Small intestine (tissue), 16 donors: ENCODE measurements at places on chromosomes 5 and 9.

DNA sequence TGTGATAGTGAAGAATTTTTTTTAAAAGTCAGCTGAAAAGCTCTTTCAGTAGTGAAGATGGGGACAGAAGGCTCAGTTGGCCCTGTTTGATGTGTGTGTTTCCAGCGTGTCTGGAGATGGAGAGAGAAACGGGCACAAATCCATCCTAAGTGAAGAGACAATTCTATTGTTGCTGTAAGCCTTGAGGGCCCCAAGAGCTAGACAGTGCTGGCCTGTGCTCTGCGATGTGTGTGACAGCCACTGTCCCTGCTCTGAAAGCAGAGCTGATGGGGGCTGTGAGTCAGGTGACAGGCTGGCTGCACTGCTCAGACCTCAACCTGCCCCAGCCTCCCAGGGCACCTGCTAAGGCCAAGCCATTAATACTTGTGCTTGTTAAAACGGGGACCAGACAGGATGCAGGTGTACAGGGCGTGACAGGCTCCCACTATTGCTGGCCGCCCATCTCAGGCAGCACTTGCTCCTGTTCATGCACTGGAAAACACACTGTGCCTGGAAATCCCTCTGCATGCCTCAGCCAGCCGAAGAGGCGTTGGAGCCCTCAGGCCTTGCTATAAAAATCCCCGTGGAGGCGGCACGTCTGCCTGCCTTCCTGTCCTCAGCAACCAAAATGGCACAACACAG is 44.6 kb upstream of the SEMA4D start:
- no peak for DNase-seq

- no peak for DNase-seq
Measured at GRCh38 chr9:107462691-107463090, 26.9 kb downstream of the KLF4 start.

DNA sequence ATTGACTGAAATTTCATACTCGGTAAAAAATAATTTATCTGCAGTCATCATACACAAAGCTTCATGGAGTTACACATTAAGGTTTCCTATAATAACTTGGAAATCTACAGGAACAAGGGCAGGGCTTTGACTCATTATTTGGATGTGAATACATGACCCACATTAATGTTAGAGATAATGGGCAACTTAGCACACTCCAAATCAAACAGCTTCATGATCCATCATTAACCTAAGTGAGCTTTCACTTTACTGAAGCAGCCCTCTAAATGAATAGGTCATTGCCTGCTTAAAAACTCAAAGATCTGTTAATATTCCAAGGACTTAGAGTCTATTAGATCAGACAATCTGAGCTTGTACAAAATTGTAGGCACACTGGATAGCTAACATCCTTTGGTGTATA is 9.0 kb downstream of the CDH12 start:
- DNase-seq, result no peak

- DNase-seq, result no peak
Measured at GRCh38 chr5:55402199-55402598, 94.4 kb downstream of the MTREX start.

DNA sequence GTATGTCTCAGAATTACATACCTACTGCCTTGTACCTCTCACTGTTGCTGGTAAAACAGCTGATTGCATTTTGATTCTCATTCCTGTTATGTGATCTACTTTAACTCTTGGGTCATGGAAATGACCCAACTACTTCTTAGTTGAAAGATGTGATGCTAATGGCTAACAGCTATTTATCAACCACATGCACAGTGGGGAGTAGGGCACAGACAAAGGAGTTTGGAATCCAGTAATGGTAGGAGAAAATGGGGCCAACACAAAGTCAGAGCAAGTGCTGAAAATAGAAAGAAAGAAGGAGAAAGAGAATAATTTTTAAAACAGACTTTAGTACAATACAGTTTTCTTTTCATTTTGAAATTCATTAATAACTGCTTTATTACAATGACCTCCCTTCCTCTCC is 241.0 kb downstream of the PTPRD start:
- DNase-seq, result no peak

DNA sequence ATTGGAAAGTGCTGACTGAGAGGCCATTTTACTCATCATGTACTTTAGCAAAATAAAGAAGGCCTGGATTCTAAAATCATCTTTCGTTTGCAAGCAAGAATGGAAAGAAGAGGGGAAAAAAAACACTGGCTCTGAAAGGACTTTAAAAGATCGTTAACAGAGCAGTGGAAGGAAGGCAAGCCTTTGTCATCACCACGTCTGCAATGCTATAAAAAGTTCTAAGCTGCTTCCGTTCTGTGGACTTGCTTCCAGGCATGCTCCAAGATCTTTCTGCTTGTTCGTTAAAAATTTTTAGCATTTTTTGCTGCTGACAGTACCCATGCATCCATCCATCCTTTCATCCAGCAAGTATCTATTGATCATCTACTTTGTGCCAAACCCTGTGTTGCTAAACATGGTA is 226.5 kb downstream of the GABBR2 start:
- DNase-seq, result no peak

DNA sequence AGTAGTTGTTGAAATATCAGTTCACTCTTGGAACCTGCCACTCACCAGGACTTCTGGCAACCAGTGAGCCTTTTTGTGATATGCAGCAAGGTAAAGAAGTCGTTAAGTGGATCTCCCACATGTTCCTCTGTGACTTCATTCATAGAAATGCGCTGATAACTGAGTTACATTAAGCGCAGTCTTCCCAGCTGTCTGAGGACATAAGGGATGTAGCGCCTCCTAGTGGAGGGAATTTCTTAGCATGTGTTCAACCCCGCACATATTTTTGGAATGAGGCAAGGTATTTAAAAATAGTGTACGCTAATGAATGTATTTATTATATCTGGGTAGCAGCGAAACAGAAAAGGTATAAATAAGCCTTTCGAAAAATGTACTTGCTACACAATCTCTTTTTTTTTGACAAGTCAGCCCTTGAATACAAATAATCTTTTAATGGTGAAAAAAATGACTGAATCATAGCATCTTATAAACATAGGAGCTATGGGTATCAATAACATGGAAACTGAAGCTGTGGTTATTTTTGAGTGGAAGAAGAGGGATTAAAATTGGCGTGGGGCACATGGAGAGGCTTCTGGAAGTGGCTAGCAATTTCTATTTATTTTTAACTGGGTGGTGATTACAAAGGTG is 38.0 kb downstream of the PALM2AKAP2 start:
- DNase-seq, result peak; percentile 76

- no peak for DNase-seq
Measured at GRCh38 chr5:106854922-106855321, 815.8 kb downstream of the EFNA5 start.

DNA sequence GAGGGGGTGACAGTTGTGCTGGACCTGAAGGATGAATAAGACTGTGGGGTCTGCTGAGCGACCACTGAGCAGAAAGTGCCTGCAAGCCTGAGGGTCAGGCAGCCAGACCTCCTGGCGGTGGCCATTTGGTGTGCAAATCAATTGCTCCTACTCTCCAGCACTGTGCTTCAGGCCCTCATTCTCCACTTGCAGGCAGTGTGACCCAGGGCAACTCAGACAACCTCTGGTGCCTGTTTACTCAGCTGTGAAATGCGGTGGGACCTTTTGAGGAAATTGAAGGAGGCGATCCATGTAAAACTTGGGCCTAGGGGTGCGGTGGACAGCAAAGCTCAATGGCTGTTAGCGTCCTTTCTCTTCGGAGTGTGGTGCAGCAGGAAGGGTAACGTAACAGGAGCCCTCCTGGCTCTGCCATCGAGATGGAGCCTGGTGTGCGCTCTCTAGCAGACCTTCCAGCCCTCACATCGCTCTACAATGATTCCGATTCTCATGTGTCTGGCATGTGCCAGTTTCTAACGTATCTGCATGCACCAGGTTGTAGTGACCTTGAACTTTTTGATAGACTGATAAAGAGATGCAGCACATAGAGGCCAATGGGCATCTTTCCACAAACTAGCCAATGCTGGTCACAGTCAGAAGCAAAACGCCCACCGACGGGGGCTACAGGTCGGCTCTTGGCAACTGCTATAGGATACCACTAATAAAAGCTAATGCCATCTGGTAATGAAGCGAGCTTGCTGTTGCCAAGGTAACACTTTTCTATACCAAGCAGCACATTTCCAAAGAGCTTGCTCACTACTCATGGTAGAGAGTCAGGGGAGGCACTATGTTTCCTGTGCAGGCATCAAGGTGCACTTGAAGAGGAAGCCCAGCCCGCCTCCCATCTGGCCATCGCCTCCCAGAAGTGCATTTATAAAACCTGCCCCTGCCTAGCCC is 159.7 kb upstream of the RAPGEF1 start:
- no peak for DNase-seq

DNA sequence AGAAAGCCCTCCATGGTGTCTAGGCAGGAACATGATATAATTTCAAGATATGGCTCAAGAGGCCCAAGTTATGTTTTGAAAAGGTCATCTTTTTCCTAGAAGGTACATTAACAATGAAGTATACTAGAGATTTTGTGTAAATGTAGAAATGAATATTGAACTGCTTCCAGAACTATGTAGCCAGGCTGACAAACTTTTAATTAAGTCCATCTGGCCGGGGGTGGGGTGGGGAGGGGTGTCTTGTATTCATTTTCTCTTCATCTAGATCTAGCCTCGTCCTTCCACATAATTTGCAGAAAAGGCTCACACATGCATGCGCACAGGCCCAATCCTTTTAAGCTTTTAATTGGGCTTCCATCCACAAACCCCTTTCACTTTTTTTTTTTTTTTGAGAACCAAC is 323.3 kb downstream of the ARL15 start:
- no peak for DNase-seq

GRCh38 chr5:13946111-13946510 is 1.6 kb upstream of the DNAH5 start:
- no peak for DNase-seq

DNA sequence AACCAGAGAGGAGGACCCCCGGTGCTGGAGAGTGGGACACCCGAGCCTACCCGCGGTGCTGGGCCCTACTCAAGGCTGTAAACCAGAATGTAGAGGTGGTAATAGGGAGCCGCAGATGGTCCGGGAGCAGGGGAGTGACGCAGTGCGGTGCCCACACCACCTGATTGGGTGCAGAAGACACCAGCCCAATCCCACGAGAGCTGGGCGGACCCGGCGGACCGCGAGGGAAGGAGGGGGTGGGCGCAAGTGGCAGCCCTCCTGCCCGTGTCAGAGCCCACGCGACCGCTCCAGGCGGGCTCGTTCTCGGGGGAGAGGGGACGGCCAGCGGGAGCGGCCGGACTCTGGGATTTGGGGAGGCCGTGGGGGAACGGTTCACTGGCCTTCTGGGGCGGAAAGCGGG is 71.2 kb downstream of the C9orf50 start:
- no peak for DNase-seq

- no peak for DNase-seq
Measured at GRCh38 chr5:31247381-31247780, 53.9 kb downstream of the CDH6 start.

- no peak for DNase-seq
Measured at GRCh38 chr9:116355153-116355921, 201.7 kb downstream of the PAPPA start.

DNA sequence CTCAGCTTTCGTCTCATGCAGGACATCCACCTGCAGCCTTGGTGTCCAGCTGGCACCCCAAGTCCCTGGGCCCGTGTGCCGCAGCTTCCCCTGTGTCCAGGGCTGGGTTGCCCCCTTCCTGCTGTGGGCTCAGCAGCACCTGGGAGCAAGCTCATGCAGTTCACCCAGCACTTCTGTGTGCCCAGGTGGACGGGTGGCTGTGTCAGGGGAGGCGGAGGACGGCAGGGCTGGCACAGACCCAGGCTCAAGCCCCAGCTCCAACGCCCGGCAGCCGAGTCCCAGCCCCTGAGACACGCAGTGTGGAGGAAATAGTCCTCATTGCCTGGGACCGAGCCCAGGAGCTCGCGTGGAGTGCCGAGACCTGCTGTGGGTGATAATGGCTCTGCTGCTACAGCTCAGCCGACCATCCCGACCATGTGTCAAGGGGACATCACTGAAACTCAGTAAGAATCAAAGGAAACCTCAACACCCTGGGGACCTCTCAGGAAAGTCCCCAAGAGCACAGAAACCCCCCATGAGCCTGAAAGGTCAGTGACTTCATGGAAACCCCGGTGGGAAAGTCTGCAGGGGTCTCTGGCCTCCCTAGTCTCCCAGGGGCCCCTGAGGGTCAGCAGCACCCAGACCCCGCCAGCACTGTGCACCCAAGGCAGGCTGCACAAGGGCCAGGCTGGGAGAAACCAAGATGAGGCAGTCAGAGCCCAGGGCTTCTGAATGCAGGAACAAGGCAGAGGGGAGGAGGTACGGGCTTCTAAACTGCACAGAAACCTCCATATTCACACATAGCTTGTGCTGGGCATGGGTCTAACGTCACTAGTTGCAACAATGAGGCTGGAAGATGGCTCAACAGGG is 38.8 kb downstream of the LPCAT1 start:
- no peak for DNase-seq

DNA sequence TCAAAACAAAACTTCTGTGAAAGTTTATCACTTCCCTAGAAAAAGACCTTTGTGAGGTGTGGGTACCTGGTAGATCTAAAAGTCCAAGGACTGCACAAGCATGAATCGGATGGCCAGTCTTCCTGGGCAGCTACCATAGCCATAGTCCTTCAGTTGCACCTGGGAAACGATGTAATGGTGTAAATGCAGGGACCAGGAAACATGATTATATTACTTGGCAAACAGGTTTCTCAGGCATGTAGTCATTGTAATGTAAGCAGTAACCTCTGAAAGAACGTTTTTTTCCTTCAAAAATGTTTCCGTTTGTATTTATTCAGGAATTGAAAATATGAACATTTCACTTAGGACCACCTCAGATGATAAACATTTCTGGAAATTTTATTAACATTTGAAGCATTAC is 433.4 kb downstream of the DTWD2 start:
- DNase-seq, result no peak

- no peak for DNase-seq
Measured at GRCh38 chr5:79436224-79436623, 77.7 kb downstream of the HOMER1 start.

DNA sequence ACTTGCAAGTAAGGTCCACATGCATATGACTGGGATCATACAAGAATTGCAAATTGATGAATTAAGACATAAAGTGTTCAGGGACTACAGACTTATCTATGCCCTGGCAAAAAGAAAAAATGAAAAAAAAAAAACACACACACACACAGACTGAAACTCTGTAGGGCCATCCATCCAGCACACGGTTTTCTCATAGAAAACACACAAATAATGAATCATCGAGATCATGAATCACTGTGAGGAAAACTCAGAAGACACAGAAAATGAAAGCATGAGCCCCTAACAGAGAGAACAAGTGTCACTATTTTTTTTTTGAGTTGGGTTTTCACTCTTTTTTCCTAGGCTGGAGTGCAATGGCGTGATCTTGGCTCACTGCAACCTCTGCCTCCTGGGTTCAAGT is 185.2 kb downstream of the IRX2 start:
- DNase-seq, result no peak

DNA sequence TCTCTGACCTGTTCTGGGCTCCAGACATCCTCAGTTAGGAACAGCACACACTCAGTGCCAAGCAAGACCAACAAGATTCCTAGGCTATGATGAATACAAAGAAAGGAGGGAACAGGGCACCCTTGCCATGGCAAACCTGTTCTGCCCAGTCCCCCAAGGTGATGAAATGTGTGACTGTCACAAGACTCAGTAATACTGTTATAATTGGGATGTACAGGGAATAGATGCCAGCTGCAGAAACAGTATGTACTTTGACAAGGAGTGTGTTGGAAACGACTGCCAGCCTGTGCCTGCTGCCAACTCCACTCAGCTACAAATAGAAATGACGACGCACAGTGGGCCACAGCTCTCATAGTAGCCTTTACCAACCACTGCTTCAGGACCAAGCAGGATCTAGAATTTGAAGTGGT is 453.0 kb downstream of the EFNA5 start:
- DNase-seq, result no peak

- DNase-seq, result no peak
Measured at GRCh38 chr9:715300-715699, 126.2 kb upstream of the DMRT1 start.
